Naive B cell (primary cell): ENCODE measurements at places on chromosomes 7 and 10. TPM values are rescaled to one million over a fixed set of nuclear protein-coding genes. Genes with fewer than 3 reads are reported as not detected.

The TAS2R41 gene
- not detected for polyA plus RNA-seq

- DNase-seq: no peak
These were observed 9.7 kb downstream of the MXI1 start for GRCh38 chr10:110216942-110217661.

DNA sequence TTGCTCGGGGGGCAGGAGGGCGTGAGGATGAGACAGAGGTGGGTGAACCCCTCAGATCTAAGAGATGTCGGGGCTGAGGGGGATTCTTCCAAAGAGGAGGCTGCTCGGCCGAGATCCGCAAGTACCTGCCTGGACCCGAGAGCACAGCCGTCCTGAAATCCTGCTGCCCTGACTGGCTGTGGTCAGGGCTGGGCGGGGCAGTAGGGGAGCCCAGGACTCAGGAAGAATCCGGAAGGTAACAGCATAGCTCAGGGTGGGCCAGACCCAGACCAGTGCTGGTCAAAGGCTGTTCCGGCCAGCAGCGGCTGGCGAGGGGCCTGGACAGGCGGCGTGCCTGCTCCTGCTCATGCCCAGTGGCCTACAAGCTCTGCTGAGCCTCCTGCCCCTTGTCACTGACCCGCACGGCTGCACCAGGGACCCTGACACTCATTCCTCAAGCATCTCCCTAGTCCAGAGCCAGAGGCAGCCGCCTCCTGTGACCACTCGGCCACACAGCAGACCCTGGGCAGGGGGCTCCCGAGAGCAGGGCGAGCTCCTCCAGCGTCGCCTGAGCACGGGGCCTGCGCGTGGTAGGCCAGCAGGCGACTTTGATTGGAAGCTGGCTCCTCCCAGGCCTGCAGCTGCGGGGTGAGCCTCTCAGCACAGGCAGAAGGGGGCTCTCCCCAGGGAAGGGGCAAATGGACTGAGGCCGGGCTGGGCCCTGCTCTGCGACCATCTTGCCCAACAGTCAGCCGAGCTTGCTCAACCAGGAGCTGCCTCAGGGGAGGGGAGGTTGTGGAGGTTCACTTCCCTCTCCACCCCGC, 3.1 kb upstream of the ADAP1 start:
- DNase-seq: no peak

GRCh38 chr10:24215196-24215595, 6.3 kb downstream of the KIAA1217 start:
- no peak for DNase-seq

GRCh38 chr10:110615057-110615747, 28.9 kb upstream of the RBM20 start:
- DNase-seq: no peak

DNA sequence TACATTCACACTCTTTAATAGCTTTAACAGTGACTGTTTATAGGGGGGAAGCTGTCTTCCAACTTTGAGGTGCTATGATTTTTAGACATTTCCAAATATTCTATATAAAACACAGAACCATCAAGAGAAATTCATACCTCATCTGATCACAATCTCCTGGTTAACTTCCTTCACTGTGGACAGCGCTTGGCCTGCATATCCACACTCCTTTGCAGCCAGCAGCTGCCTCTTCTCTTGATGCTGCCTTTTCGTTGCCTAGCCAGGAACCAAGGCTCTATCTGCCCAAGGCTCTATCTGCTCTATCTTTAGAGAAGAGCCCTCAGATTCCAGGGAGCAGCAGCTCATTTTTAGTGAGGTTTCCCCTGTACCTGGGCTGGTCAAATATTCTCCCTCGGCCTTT, 252.0 kb downstream of the PTEN start:
- no peak for DNase-seq
